ENCODE measurements at places on chromosomes 6 and 20.
A peak's percentile ranks its signal among the peaks of the same experiment; 100 is the strongest.

- DNase-seq, result no peak
Measured at GRCh38 chr6:35015996-35016395, 125.1 kb downstream of the TCP11 start.

- no peak for DNase-seq
Measured at GRCh38 chr6:67224989-67225388, 1410.1 kb upstream of the ADGRB3 start.

DNA sequence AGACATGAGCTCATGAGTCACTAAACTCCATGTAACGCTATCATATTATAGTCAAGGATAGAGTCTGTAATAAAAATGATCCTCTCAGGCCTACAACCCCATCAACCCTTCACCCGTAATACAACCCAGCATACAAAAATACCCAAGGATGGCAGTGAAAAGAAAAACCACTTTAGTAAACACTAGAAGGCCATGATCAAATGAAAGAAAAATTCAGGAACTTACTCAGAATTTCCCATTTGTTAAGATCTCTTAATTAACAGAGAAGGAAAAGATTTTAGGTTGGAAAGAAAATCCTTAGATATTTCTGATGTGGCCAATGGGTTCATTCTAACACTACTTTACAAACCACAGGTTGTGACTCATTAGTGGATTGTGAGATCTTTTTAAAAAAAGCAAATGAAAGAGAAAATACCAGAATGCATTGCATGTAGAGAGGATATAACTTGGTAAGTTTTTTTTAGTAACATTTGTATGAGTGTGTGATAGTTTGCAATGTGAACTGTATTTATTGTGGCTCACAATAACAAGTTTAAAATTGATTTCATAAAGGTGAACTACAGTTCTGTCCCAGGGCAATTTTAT, 8.0 kb upstream of the UBE2J1 start:
- peak; percentile 17 for DNase-seq

GRCh38 chr20:4509825-4510522, 211.7 kb upstream of the PRND start:
- no peak for DNase-seq

- DNase-seq, result no peak
Measured at GRCh38 chr6:33745548-33745947, 1.2 kb downstream of the IP6K3 start.

DNA sequence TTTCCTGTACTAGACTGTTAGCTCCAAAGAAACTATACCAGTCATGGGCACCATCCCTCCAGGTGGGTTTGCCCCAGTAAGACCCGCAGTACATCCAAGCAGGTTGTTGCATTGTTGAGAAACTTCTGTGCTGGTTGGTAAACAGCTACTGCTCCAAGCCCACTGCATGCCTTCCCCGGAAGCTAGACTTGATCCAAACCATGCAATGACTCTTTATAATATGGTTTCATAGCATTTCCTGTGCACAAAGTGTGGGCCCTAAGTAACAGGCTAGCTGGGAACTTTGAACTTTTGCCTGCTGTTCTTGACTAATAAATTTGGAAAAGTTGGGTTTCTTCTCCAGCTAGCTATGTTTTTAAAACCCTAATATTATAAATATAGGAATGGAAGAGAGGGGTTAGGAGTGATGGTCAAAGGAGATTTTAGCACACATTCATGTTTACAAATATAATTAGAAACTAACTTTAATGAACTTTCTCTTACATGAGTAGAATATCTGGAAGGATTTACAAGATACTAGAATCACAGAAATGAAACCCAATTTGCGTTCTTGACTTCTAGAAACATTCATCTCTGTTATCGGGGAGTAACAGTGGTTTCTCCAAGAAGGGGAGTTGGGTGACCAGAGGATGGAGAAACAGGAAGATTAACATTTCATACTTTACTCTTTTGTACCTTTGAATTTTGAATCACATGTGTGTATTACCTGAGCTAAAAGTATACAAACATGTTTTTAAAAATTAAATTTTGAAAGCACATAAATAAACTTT, 51.7 kb downstream of the GFOD1 start:
- no peak for DNase-seq

- no peak for DNase-seq
Measured at GRCh38 chr6:131136021-131136786, 937 bp downstream of the AKAP7 start.

DNA sequence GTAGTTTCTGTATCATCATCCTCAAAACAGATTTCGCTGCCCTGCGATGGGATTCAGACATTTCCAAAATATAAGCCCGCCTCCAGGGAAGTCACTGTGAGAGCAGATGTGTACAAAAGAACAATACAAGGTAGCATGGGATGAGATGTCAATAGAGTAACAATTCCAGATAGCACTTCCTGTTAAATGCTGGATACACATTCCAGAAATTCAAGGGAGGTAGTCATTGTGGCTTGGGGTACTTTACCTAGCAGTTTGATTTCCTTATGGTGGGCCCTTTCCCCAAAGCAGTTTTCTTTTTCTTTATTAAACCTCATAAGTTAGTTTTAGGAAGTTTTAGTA, 2.5 kb downstream of the RNF217 start:
- no peak for DNase-seq

- DNase-seq, result no peak
Measured at GRCh38 chr6:26223650-26224546, 136.7 kb downstream of the HFE start.

DNA sequence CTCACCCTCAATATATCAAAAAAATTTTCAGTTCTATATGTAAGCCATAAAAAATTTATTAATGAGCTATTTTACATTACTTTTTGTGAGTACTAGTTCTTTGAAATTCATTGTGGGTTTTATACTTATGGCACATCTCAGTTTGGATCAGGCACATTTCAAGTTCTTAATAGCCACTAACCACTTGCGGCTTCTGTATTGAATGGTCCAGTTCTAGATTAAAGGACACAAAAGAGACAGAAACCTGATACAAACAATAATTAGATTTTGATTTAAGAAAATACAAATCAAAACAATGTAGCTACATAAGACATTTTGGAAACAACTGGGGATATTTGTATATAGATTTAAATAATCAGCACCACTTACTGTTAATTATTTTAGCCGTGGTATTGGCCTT, 86.6 kb upstream of the RNF24 start:
- DNase-seq, result no peak

DNA sequence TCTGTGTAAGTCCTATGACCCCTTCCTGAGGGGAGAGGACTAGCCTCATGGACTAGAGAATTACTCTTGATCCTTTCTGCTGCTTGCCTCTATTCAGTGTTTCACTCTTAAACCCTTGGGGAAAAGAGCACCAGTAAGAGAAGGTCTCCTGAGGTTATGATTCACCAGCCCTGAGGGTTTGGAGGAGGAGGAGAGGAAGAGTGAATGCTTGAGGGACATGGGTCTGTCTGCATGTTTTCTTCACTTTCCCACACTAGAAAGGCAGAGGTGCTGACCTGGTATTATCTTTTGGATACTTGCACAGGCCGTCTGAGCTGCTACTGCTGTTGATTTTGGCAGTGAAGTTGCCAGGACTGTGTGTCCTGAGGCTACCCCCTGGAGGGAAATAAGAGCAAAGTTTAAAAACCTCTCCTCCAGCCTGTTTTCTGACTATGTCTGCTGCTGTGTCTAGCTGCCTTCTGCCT, 78.3 kb downstream of the CD109 start:
- peak; percentile 93 for DNase-seq

DNA sequence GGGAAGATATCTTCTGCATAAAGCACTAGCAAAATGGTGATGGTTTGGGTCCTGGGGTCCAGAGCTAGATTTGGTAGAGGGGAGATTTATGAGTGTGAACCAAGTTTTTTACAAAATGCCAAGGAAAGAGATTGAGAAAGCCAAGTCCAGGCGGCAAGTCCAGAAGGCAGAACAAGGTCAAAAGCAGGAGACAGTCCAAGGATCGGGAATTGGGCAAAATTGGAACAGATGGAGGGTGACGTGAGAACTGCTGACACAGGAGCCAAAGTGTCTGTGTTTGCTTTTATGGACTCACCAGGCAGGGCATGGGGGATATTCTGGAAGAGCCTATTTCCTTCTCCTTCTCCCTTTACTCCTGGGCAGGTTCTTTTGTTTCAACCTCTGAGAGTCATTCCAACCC, 4.1 kb downstream of the NHLRC1 start:
- no peak for DNase-seq

GRCh38 chr20:25623225-25623735, 534 bp downstream of the NANP start:
- DNase-seq, result no peak

- DNase-seq, result no peak
Measured at GRCh38 chr6:148720897-148721296, 25.9 kb upstream of the UST start.

- DNase-seq, result no peak
Measured at GRCh38 chr6:41546866-41547798, 951 bp downstream of the FOXP4 start.

- DNase-seq, result no peak
Measured at GRCh38 chr6:37525460-37526357, 26.0 kb upstream of the CCDC167 start.

DNA sequence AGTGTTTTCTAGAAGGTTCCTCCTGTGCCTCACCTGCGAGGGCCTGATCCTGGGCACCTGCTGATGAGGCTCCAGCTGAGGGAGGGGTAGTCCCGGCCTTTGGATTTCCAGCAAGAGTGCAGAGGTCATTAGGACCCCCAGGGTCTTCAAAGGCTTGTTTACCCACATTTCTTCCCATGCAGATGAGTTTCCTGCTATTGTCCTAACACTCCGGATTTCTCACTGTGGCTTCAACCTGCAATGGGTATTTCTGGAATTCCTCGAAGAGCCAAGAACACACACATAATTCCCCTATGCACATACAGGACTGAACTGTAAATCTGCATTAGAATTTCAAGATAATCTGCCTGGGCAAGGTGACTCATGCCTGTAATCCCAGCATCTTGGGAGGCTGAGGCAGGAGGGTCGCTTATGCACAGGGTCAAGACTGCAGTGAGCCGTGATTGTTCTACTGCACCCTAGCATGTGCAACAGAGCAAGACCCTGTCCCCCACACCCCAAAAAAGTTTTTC, 53.9 kb downstream of the ADNP start:
- DNase-seq, result no peak

DNA sequence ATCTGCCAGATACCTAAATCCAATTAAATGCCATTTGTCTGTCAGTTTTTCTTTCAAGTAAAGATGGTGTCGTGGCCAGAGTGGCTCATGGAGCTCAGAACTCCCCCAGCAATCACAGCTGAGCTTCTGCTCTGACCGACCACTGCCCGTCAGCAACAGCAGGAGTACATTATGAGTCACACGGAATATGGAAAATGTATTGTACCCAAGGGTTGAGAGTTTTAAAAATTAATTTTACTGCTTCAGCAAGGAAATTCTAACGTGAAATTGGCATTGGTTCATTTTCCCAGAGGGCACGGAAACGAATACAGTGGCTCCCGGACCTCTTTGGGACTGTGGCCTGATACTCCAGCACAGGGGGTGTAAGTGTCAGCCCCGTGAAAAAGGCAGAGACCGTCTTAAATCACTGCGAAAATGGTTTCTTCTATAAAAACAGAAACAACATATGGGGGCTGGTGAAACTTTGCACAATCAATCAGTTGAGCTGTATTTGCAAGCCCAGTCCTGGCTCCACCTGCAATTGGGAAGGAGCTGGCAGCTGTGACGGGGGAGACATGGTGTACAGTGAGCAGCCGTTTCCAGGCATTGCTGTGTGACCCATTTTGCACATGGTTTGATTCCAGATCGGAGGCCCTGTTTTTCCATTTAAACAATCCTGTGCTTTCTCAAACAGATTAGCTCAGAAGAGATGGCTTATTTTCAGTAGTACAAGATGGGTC, 12.8 kb downstream of the NPEPL1 start:
- DNase-seq, result no peak

GRCh38 chr6:86331265-86331840, 606.0 kb upstream of the HTR1E start:
- DNase-seq, result no peak

- DNase-seq, result no peak
Measured at GRCh38 chr6:133786016-133786415, 102.9 kb upstream of the TCF21 start.

GRCh38 chr6:41228096-41228495, at the start of gene TREML4:
TREML4 (plus strand) TSS chr6:41228349; CDS start chr6:41228428, 79 bp downstream.
- no peak for DNase-seq

GRCh38 chr6:23145781-23146180, 576.4 kb downstream of the HDGFL1 start:
- DNase-seq, result no peak

- peak; percentile 10 for DNase-seq
Measured at GRCh38 chr6:7052443-7053011, 55.2 kb upstream of the RREB1 start.

DNA sequence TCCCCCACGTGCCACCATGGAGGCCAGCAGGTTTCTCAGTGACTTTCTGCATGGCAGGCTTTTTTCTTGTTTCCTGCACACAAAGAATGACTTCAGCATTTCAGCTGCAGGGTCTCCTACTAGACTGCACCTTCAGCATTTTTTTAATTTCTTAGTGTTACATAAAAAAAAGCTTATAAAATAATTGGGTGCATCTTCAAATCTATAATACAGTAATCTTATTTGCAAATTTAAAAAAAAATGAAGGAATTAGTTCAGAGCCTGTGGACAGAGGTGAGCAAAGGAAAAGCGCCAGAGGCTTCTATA, 57.6 kb downstream of the FAM50B start:
- no peak for DNase-seq

Measured in AG04449 (cell line).